ENCODE measurements at places on chromosomes 1 and 21.
A peak's percentile ranks its signal among the peaks of the same experiment; 100 is the strongest.

DNA sequence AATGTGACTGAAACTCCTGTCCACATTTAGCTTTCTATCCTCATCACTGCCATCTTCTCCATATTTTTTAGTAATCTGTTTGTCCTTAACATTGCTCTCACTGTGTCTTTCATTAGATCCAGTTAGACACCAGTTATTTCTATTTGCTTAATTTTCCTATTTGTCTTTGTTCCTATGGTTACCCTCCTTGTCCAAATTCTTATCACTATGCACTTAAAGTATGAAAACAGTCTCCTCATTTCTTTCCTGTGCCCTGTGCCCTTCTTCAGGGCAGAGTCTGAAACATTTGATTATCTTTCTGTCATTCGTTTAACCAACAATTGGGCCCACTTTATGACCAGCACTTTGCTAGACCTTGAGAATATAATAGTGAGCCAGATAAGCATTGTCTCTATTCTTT is 64.2 kb downstream of the SLC30A7 start:
- no peak for DNase-seq

DNA sequence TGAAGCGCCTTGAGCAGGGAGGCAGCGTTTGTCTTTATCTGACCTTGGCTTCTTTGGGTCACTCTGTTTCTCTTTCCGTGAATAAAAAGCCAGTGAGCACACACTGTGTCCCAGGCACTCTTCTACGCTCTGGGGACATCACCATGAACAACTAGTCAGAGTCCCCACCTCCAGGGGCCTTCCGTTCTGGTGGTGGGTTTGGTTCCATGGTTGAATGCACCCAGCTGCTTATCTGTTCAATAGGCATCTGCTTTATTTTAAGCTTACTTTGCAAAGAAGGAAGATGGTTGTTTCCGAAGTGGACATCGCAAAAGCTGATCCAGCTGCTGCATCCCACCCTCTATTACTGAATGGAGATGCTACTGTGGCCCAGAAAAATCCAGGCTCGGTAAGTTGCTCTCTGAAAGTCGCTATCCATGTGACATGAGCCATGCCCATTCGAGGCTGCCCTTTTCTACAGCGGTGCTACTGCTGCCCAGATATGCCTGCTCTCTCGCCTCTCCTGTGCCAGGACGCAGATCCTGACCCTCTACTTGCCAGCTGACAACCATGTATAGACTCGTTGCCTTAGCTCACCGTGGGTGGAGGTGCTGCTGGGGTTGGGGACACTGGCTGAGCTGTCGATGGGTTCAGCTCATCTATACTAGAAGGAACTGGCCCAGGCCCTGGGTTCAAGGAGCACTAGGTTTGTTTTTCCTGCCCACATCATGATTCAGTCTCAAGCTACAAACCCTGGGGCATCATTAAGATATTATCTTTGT is 5.9 kb downstream of the MX1 start:
- DNase-seq: no peak

GRCh38 chr1:232377494-232377770 is 252.5 kb downstream of the SIPA1L2 start:
- no peak for DNase-seq

- no peak for DNase-seq
Measured at GRCh38 chr1:151128800-151129199, 17.6 kb downstream of the SEMA6C start.

- no peak for DNase-seq
Measured at GRCh38 chr1:241424480-241424971, 67.5 kb upstream of the RGS7 start.

DNA sequence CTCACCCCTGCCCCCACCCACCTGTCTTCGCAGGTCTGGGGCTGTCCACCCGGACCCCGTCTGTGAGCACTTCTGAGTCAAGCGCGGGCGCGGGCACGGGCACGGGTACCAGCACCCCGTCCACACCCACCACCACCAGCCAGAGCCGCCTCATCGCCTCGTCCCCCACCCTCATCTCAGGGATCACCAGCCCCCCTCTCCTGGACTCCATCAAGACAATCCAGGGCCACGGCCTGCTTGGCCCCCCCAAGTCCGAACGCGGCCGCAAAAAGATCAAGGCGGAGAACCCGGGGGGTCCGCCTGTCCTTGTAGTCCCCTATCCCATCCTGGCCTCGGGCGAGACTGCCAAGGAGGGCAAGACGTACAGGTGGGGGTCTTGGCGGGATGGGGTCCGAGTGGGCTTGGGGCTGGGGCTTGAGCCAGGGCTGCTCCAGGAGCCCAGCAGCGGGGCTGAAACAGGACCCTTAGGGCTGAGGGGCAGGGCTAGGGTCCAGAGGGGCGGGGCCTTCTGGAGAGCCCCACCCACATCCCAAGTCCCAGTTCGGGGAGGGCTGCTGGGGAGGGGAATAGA is 23.9 kb downstream of the ZNF362 start:
- no peak for DNase-seq

- no peak for DNase-seq
Measured at GRCh38 chr1:3001471-3002348, 19.6 kb upstream of the ACTRT2 start.

- DNase-seq: peak; percentile 52
Measured at GRCh38 chr21:35399002-35399530, 350.0 kb upstream of the RUNX1 start.

DNA sequence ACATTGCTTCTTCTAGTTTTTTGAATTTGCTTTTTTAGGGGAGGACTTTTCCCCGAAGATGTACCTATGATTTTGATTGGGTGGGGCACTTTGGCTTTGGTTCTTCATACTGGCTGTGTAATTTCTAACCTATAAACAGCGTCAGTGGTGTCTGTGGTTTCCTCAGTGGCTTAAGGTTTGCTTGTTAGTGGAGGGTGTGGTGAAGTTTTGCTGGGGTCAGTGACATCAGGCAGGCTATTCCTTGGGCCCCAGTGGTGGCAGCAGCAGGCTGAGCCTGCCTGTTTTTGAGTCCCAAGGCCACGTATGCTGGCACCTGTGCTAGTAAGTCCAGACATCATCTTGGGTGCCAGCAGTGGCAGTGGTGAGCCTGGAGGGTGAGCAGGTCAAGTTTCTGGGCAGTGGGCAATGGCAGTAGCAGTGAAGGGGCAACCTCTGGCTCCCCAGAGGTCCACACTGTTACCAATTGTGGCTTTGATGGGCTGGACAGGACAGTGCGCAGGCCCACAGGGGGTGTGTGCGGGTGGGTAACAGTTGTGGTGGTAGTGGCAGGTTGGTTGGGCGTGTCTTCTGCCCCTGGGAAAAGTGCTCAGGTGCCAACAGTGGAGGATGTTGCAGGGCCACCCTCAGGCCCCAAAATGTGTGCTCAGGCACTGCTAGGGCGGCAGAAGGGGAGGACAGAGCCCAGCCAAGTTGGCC is 54.9 kb upstream of the B3GALT2 start:
- DNase-seq: no peak

DNA sequence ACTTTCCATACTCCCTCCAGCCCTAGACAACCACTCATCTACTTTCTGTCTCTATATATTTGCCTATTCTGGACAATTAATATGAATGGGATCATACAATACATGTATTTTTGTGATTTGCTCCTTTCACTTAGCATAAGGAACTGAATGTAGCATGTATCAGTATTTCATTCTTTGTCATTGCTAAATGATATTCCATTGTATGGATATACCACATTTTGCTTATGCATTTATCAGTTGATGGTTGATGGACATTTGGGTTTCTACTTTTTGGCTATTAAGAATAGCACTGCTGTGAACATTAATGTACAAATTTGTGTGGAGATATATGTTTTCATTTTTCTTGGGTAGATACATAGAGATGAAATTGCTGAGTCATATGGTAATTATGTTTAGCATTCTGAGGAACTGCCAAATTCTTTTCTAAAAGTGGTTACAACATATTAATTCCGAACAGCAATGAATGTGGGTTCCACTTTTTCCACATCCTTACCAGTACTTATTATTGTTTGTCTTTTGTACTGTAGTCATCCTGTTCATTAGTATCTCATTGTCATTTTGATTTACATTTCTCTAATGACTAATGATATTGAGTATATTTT is 121.0 kb downstream of the LRRC40 start:
- DNase-seq: no peak

GRCh38 chr1:13703128-13703513 is 3.1 kb downstream of the PRDM2 start:
- no peak for DNase-seq

DNA sequence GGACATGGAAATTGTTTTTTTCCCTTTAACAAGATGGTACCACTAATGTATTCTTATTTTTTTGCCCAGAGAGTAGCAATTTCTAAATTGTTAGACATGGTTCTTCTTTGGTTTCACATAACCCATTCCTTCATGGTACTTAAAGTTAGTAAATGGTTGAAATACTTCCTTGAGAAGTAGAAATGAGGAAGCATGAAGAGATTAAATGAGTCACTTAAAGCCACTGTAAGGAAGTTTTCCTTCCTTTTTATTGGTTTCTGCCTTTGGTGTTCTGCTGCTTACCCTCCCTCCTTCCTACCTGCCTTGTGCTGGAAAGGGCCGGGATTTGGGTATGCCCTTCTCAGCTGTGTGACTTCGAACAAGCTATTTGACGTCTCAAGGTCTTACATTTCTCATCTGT is 101.0 kb downstream of the KIF26B start:
- DNase-seq: no peak

- DNase-seq: no peak
Measured at GRCh38 chr1:18951818-18952391, 4.6 kb downstream of the IFFO2 start.

DNA sequence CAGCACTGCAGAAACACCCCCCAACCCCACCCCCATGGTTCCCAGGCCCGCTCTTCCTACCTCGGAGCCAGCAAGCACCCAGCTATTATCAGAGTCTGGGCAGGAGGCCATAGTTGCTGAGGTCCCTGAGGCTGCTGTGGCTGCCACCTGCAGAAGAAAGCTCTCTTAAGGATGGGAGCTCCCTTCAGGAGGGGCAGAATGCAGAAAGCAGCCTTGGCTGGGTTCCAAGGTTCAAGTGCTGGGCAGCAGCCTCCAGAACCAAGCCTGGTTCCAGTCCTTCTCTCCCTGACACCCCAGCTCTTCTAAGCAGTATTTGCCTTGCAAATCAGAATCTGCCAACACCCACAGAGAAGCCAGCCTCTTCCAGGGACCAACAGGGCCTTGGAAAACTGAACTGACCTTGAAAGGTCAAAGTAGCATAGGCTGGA is 2.3 kb downstream of the PBXIP1 start:
- no peak for DNase-seq

- no peak for DNase-seq
Measured at GRCh38 chr1:48920851-48921250, 144.2 kb upstream of the BEND5 start.

- no peak for DNase-seq
Measured at GRCh38 chr1:203083463-203083921, 2.3 kb downstream of the MYOG start.

- DNase-seq: peak; percentile 5
Measured at GRCh38 chr1:113616156-113616555, 143.1 kb downstream of the PHTF1 start.

DNA sequence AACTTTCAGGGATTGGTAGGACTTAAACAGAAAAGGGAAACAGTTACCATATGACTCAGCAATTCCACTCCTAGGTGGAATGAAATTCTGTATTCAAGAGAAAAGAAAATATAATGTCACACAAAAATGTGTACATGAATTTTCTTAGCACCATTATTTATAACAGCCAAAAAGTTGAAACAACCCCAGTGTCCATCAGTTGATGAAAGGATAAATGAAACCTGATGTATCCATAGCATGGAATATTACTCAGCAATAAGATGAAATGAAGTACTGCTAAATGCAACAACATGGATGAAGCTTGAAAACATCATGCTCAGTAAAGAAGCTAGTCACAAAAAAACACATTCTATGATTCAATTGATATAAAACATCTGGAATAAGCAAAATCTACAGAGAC is 15.5 kb downstream of the EEIG2 start:
- DNase-seq: peak; percentile 45

DNA sequence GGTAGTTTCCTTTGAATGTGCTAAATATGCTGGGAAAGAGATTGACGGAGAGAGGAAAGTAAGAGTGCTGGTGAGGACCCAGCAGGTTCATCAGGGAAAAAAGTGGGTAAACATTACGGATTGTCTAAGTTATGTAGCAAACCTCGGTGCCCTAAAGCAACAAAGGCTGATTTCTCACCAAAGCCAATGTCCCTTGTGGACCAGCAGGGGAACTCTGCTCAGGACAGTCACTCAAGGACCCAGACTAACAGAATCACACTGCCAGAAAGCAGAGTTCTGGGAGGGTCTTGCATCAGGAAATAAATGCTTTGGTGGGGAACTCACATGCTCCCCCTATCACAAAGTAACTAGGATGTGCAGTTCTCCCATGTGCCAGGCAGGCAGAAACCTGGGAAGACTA is 1.7 kb upstream of the IKBKE start:
- no peak for DNase-seq

DNA sequence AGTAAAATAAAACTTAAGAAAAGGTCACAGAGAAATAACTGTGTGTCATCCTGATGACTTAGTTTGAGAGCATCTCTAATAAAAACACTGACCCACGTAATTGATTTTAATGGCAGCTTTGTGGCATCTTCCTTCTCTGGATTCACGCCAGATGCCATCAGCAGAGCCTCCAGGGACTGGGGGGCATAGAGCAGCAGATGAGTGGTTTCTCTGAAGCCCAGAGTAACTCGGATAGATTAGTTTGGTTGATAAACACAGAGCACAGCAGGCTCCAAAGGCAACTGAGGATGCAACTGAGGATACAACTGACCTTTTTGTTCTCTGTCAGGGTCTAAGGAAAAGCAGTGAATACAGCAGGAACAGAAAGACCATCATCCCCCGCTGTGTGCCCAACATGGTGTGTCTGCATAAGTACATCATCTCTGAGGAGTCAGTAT is 180.8 kb downstream of the RPS6KC1 start:
- no peak for DNase-seq

DNA sequence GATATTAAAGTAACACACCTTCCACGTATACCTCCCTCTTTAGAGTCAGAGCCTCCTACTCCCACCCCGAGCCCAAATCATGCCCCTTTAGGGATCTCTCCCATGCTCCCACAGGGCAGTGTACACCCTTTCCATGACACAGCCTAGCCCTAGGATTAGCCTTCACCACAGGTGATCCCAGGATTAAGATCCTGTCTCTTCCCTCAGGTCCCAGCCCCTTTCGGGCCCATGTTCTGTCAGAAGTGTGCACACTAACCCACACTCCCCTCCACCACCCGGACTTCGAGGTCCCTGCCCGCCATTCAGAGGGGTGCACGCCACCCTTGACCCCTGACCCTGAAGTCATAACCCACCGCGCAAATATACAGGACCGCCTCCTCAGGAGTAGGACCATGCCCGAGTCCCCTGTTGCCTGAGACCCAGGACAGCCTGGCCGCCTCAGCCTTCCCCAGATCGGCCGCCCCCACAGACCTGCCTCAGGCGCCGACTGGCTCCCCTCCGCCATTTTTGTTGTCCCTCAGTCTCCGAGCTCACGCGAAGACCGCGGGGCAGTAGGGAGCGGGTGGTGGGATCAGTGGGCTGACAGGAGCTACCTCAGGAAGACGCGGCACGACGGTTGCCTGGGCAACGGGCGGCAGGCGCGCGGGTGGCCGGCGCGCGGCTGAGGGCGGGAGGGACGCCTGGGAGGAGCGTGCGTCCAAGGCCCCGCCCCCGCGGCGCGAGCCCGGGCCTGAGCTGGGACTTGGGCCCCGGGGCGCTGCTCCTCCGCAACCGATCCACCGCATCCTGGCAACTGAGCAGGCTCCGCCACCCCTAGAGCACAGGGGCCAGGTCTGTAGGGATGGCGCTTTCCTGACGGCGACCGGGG is at the start of gene AGBL4:
Gene AGBL4, minus strand, starts transcription at position 663 of the 868 bp plus-strand sequence.
- DNase-seq: peak; percentile 38

Measured in umbilical cord (tissue), 2 donors.